ENCODE measurements at places on chromosomes 6 and 20. TPM values are rescaled to one million over a fixed set of nuclear protein-coding genes. Genes with fewer than 3 reads are reported as not detected.

The DAAM2 gene
- 0.04 TPM for total RNA-seq

The SLC17A3 gene
- not detected for total RNA-seq

The MOG gene
- not detected for total RNA-seq

The FOXC1 gene
- 3.5 TPM for total RNA-seq

The PROCR gene
- 87.8 TPM for total RNA-seq

The TFAP2A gene
- total RNA-seq: 37.0 TPM

The RCAN2 gene
- total RNA-seq: not detected

The ENPP5 gene
- 1.4 TPM for total RNA-seq

The MAPK13 gene
- 34.0 TPM for total RNA-seq

The OLIG3 gene
- not detected for total RNA-seq

The LTB gene
- 0.92 TPM for total RNA-seq

The DLL1 gene
- 18.8 TPM for total RNA-seq

The ISM1 gene
- total RNA-seq: 2.6 TPM

The CBFA2T2 gene
- total RNA-seq: 7.0 TPM

The RHAG gene
- total RNA-seq: not detected

The AVP gene
- not detected for total RNA-seq

The SLC26A8 gene
- total RNA-seq: not detected

The PTCRA gene
- not detected for total RNA-seq

The MPC1 gene
- total RNA-seq: 28.9 TPM

The EFCAB8 gene
- not detected for total RNA-seq

The LRRC1 gene
- 23.6 TPM for total RNA-seq

The RGS19 gene
- total RNA-seq: 23.8 TPM

The SLC22A3 gene
- 2.2 TPM for total RNA-seq

The ZNF322 gene
- 8.5 TPM for total RNA-seq

The ID4 gene
- not detected for total RNA-seq

The GSTA2 gene
- total RNA-seq: not detected

The SOX12 gene
- 4.7 TPM for total RNA-seq

Measured in foreskin keratinocyte (primary cell).